IMR-90 (cell line): ENCODE measurements at places on chromosomes 6 and 20. TPM values are rescaled to one million over a fixed set of nuclear protein-coding genes. Genes with fewer than 3 reads are reported as not detected.
A peak's percentile ranks its signal among the peaks of the same experiment; 100 is the strongest.

DNA sequence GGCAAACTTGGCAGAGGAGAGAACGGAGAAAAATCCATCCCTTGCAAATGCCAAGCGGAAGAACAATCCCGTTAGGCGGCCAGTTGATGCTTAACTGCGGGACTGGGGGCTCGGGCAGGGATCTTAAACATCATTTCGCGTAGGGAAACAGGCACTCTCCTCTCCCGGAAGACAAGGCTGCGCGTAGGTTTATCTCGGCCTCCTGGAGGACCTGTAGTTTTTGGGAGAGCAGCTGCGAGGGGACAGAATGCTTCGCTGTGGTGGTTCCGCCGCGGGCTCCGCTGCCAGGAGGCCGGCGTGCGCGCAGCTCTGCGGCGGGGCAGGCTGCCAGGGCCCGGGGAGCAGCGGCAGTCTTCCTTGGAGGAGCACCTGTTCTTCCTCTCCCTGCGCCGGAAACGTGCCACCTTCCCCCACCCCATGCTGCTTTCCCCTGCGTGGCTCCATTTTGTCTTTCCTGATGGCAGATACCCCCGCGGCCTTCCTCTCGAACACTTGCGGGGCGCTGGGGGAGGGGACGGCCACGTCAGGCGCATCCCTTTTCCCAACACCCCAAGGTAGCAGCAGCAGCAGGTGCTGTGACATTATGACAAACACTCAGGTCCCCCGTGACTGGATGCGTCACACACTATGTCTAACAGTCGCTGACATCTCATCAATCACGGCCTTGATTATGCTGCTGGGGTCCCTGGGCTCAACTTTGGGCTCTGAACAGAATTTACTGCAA, 230.7 kb upstream of the BTBD3 start:
- no peak overlapping the region for H3K27ac ChIP-seq
- H3K4me3 ChIP-seq: peak overlapping the region; percentile 13
- no peaks in the 10 kb centered on the region for H3K4me1 ChIP-seq

GRCh38 chr6:1832844-1833787, 223.4 kb downstream of the FOXC1 start:
- peak; percentile 12 for DNase-seq
- no peaks in the 10 kb centered on the region for H3K27me3 ChIP-seq
- no peak overlapping the region for H3K4me3 ChIP-seq
- no peaks in the 10 kb centered on the region for H3K36me3 ChIP-seq
- peaks cover 7% of the 10 kb centered on the region for H3K4me1 ChIP-seq

The SNX21 gene
- 10.0 and 11.1 TPM in 2 replicates for total RNA-seq

The COL21A1 gene
- not detected in 2 replicates for total RNA-seq

The TREM2 gene
- total RNA-seq: not detected in 2 replicates

The SYNCRIP gene
- 59.3 and 120 TPM in 2 replicates for total RNA-seq

The GPR6 gene
- total RNA-seq: not detected in 2 replicates

The ZSWIM3 gene
- 8.1 and 8.6 TPM in 2 replicates for total RNA-seq
